ENCODE measurements at places on chromosomes 5 and 9.
A peak's percentile ranks its signal among the peaks of the same experiment; 100 is the strongest.

DNA sequence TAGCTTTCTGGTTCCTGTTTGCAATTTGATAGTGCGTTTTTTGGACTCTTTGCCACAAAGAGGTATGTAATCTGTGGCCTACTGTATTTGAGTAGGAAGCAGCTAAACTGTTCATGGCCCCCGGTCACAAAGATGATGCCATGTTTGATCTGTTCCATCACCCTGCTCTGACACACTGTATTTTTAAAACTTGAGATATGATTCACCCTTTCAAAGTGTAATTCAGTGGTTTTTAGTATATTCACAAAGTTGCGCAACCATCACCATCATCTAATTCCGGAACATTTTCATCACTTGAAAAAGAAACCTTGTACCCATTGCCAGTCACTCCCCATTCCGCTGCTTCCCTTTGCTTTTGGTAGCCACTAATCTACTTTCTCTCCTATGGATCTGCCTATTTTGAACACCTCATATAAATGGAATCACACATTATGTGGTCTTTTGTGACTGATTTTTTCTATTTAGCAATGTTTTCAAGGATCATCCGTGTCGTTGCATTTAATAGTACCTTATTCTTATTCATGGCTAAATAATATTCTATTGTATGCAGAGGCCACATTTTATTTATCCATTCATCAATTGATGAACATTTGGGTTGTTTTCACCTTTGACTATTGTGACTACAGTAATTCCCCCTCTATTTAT, 141.6 kb downstream of the NR3C1 start:
- H3K27me3 ChIP-seq, result no peaks in the 10 kb centered on the region
- no peak overlapping the region for H3K4me3 ChIP-seq
- H3K36me3 ChIP-seq, result no peaks in the 10 kb centered on the region
- H3K27ac ChIP-seq, result no peak overlapping the region
- no peak for DNase-seq
- no peaks in the 10 kb centered on the region for H3K4me1 ChIP-seq

DNA sequence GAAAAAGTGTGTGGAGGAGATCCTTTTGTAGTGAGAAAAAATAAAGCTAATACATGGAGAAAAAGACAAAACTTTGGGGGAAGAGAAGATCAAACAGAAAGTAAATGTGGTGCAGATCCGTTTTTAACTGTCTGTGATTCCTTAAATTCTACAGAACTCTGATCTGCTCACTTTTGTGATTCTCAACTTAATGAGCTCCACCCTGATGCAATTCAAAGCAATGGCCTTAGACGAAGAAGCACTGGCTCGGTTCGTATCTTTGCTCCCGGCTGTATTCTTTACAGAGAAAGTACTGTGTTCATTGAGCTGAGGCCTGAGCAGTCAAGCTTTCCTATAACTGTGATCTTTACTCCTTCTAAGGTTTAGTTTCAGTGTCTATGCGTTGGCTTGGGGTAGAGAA, 453.4 kb downstream of the DMAC1 start:
- no peak for DNase-seq
- no peaks in the 10 kb centered on the region for H3K4me1 ChIP-seq
- H3K27ac ChIP-seq, result no peak overlapping the region

DNA sequence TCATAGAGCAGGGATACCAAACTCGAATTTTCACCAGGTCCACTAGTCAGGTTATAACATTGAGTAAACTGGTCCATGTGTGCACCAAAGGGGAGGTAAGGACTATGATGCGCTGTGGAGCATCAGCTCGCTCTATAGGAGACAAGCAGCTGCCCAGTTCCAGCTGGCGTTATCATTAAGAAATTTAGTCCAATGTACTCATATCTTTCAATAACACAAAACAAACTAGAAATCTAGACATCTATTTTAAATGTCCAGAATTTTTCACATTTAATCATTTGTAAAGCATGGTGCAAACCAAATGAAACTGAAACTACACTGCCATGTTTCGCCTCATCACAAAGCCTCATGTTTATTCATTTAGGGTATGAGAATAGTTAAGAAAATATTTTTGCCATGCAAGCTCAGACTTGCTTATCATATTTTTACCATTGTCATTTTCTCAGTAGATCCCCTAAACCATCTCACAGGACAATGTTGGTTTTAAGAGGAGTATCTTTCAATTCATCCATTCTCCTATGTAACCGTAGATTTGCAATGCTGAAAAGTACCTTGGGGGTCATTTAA, 50.9 kb downstream of the ZNF474 start:
- no peaks in the 10 kb centered on the region for H3K27me3 ChIP-seq
- no peak overlapping the region for H3K4me3 ChIP-seq
- no peaks in the 10 kb centered on the region for H3K4me1 ChIP-seq

GRCh38 chr5:14036947-14037346, 92.5 kb upstream of the DNAH5 start:
- no peaks in the 10 kb centered on the region for H3K4me1 ChIP-seq
- H3K27me3 ChIP-seq, result no peaks in the 10 kb centered on the region
- H3K4me3 ChIP-seq, result no peak overlapping the region
- DNase-seq, result no peak

GRCh38 chr5:147446523-147446922, 63.3 kb downstream of the DPYSL3 start:
- peaks cover 2% of the 10 kb centered on the region for H3K27me3 ChIP-seq
- H3K36me3 ChIP-seq, result no peaks in the 10 kb centered on the region
- DNase-seq, result no peak
- no peaks in the 10 kb centered on the region for H3K4me1 ChIP-seq

GRCh38 chr9:14107977-14108376, 206.0 kb downstream of the NFIB start:
- no peak overlapping the region for H3K4me3 ChIP-seq
- H3K27me3 ChIP-seq, result no peaks in the 10 kb centered on the region
- no peaks in the 10 kb centered on the region for H3K4me1 ChIP-seq
- no peak overlapping the region for H3K27ac ChIP-seq
- peaks cover 10% of the 10 kb centered on the region for H3K36me3 ChIP-seq

DNA sequence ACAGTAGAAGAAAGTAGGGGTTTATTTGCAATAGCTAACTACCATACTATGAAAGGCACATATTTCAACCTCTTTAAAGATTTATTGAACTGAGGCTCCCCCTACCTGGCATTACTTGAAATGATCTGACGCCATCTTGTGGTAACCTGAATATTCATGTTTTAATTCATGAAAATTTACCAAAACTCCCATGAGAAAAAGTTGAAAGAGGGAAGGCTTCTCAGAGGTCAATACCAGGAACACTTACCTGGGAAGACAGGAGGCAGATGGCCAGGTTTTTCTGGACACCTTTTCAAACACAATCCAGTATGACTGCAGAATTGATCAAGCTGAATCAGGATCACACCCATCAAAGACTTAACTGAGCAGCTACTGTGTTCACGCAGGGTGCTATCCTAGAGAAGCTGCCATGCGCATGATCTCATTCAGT, 9.4 kb downstream of the PRELID2 start:
- no peak overlapping the region for H3K4me3 ChIP-seq
- H3K36me3 ChIP-seq, result no peaks in the 10 kb centered on the region
- H3K27me3 ChIP-seq, result no peaks in the 10 kb centered on the region
- no peak overlapping the region for H3K27ac ChIP-seq
- no peak for DNase-seq

GRCh38 chr9:74035786-74036185, 461.3 kb upstream of the RORB start:
- no peaks in the 10 kb centered on the region for H3K27me3 ChIP-seq
- H3K4me3 ChIP-seq, result no peak overlapping the region
- H3K27ac ChIP-seq, result no peak overlapping the region
- no peaks in the 10 kb centered on the region for H3K4me1 ChIP-seq
- no peaks in the 10 kb centered on the region for H3K36me3 ChIP-seq
- no peak for DNase-seq

GRCh38 chr9:114696814-114697544, 15.0 kb upstream of the TEX48 start:
- no peaks in the 10 kb centered on the region for H3K36me3 ChIP-seq
- no peak for DNase-seq
- no peak overlapping the region for H3K27ac ChIP-seq
- H3K27me3 ChIP-seq, result no peaks in the 10 kb centered on the region
- no peak overlapping the region for H3K4me3 ChIP-seq

DNA sequence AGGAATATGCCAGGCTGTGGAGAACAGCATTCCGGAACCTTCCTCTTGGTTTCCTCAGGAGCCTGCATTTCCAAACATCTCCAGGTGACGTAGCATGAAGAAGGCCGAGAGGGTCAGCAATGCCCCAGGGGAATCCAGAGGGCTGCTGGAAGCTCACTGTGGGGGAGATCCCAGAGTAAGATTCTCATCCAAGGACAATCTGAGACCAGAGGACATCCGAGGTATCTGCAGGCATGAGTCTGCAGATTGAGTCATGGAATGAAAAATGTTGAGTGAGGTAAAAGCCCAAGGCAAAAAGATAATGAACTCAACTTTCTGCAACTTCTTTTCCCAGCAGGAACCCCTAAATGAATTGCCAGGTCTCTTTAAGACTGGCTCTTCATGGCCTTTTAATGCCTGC, 73.5 kb downstream of the KIF4B start:
- no peak for DNase-seq
- H3K4me1 ChIP-seq, result no peaks in the 10 kb centered on the region
- no peak overlapping the region for H3K27ac ChIP-seq
- no peak overlapping the region for H3K4me3 ChIP-seq
- H3K36me3 ChIP-seq, result no peaks in the 10 kb centered on the region

GRCh38 chr5:112245656-112246055, 173.4 kb downstream of the EPB41L4A start:
- H3K36me3 ChIP-seq, result no peaks in the 10 kb centered on the region
- H3K27ac ChIP-seq, result no peak overlapping the region
- no peaks in the 10 kb centered on the region for H3K27me3 ChIP-seq
- H3K4me3 ChIP-seq, result no peak overlapping the region
- H3K4me1 ChIP-seq, result no peaks in the 10 kb centered on the region

GRCh38 chr9:127546125-127546832, 65.8 kb upstream of the STXBP1 start:
- H3K4me3 ChIP-seq, result no peak overlapping the region
- peak overlapping the region; percentile 56 for H3K27ac ChIP-seq
- no peak for DNase-seq
- peaks cover 16% of the 10 kb centered on the region for H3K4me1 ChIP-seq
- H3K27me3 ChIP-seq, result no peaks in the 10 kb centered on the region

- peaks cover 21% of the 10 kb centered on the region for H3K4me1 ChIP-seq
- peaks cover 5% of the 10 kb centered on the region for H3K36me3 ChIP-seq
- peak overlapping the region; percentile 98 for H3K4me3 ChIP-seq
- no peaks in the 10 kb centered on the region for H3K27me3 ChIP-seq
- DNase-seq, result peak; percentile 43
- peak overlapping the region; percentile 99 for H3K27ac ChIP-seq
Measured at GRCh38 chr5:134177369-134178095, 782 bp upstream of the SKP1 start.

DNA sequence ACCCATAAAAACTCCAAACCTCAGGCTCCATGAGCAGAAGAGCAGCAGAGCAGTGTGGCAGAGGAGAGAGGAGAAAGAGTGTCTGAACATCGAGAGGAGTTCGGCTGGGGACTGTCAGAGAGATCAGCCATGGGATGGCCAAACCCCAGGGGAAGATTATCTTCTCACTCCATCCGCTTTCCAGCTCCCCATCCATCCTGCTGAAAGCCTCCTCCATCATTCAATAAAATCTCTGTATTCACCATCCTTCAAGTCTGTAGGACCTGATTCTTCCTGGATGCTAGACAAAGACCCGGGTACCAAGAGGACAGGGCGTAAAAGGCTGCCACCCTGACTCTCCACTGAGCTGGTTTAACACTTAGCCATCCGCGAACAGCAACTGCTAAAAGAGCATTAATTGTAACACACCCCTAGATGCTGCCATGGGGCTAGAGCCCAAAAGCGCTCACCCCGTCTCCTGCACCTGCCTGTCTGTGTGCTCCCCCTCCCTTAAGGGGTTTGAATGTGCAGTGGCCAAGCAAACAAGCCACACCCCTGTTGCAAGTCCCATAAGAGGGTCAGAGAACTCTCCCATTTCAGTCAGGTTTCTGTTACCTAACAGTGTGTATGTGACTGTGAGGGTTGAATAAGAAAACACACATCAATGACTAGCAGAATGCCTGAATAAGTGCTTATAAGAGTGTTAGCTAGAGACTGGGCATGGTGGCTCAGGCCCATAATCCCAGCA, 13.9 kb upstream of the SELENOP start:
- no peak for DNase-seq
- peaks cover 41% of the 10 kb centered on the region for H3K4me1 ChIP-seq
- no peaks in the 10 kb centered on the region for H3K36me3 ChIP-seq
- H3K27ac ChIP-seq, result peak overlapping the region; percentile 84
- no peaks in the 10 kb centered on the region for H3K27me3 ChIP-seq
- H3K4me3 ChIP-seq, result peak overlapping the region; percentile 87

- DNase-seq, result no peak
- no peaks in the 10 kb centered on the region for H3K27me3 ChIP-seq
- no peak overlapping the region for H3K4me3 ChIP-seq
- no peaks in the 10 kb centered on the region for H3K36me3 ChIP-seq
Measured at GRCh38 chr5:172906888-172907287, 52.3 kb upstream of the RPL26L1 start.

DNA sequence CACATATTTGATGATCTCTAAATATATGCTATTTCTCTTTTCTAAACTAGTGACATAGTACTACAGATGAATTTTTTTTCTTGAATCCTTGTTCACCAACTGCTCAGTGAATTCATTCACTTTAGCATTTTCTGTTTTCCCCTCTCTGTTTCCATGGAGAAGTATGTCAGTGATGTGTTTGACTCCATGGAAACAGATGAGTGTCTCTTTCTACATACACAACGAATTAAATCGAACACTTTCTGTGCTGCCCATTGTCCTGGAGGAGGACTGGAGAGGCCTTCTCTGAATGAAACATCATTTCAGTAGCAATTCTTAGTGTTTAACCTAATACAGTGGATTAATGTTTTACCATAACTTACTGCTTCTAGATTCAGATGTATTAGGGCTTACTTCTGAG, 9.5 kb downstream of the INVS start:
- peaks cover 2% of the 10 kb centered on the region for H3K4me1 ChIP-seq
- no peaks in the 10 kb centered on the region for H3K36me3 ChIP-seq
- H3K27ac ChIP-seq, result no peak overlapping the region
- DNase-seq, result no peak

DNA sequence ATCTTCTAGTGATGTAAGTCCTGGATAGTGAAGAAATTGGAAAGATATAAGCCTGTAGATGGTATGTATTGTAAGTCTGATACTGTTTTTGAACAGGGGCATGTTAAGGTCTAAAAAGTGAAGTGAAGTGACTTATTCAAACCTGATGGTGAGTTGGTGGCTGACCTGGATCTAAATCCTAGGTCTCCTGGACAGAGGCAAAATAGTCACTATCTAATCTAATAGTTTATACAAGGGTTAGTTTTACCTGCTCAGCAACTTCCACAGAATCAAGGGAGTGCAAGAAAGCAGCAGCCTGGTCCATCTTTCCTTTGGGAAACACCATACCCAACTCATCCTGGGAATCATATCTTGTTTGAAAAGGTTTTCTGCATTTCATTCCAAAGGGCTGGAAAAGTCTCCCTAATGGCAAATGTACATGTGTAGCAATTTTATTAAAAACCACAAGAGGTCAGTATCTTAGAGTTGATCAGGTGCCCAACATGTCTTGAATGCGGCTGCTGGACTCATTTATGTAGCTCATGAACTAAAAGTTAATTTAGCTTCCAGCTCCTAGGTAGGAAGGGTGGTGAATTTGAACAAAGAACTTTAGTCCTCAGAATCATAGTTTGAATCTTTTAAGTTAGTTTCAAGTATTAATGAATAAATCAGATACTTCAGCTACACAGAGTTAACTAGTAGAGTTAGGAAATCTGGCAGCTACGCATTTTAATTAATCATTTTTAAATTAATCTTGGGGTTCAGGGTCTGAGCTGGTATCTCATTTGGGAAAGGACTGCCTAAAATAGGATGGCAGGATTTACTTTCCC, 26.0 kb downstream of the SKP2 start:
- H3K36me3 ChIP-seq, result peaks cover 6% of the 10 kb centered on the region
- DNase-seq, result no peak
- peaks cover 14% of the 10 kb centered on the region for H3K4me1 ChIP-seq
- no peak overlapping the region for H3K27ac ChIP-seq
